ENCODE measurements at places on chromosomes 6 and 20. TPM values are rescaled to one million over a fixed set of nuclear protein-coding genes. Genes with fewer than 3 reads are reported as not detected.

SLC22A7 gene
- not detected for total RNA-seq

HFE gene
- 9.2 TPM for total RNA-seq

SERPINB6 gene
- 119 TPM for total RNA-seq

FAM217A gene
- total RNA-seq = not detected

BEND3 gene
- total RNA-seq = 1.4 TPM
